HTR-8/SVneo (cell line): ENCODE measurements at places on chromosomes 3 and 15.

- DNase-seq, result no peak
Observed at GRCh38 chr3:172074586-172074985, 35.2 kb downstream of the FNDC3B start.

- DNase-seq, result no peak
Observed at GRCh38 chr3:138960417-138960852, 13.4 kb downstream of the FOXL2NB start.

- DNase-seq, result no peak
Observed at GRCh38 chr3:185155678-185156077, 2.8 kb upstream of the C3orf70 start.

GRCh38 chr3:162718697-162719096, 1222.1 kb downstream of the OTOL1 start:
- DNase-seq, result no peak

GRCh38 chr3:69716119-69716518, 23.1 kb upstream of the MITF start:
- no peak for DNase-seq

DNA sequence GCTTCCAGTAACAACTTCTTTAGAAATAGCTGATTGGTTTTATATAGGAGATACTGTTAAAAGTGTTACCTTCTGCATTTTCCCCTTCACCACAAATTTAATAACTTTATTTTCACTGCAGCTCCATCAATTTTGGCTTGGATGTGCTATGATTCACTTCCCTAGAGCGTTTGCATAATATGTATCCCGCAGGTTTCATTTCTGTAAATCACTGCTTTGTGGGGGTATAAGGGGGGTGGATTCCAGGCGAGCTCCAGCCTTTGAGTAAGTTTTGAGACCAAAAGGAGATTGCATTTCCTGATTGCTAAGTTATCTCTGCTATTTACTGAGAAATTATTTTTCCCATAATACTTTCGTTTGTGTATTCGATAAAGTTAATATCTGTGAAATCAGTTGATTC, 232.6 kb downstream of the TBL1XR1 start:
- DNase-seq, result no peak
